KBM-7 (cell line): ENCODE measurements at places on chromosomes 7 and 10.
A peak's percentile ranks its signal among the peaks of the same experiment; 100 is the strongest.

- DNase-seq = no peak
Observed at GRCh38 chr7:70316745-70317144, 718.5 kb downstream of the AUTS2 start.

DNA sequence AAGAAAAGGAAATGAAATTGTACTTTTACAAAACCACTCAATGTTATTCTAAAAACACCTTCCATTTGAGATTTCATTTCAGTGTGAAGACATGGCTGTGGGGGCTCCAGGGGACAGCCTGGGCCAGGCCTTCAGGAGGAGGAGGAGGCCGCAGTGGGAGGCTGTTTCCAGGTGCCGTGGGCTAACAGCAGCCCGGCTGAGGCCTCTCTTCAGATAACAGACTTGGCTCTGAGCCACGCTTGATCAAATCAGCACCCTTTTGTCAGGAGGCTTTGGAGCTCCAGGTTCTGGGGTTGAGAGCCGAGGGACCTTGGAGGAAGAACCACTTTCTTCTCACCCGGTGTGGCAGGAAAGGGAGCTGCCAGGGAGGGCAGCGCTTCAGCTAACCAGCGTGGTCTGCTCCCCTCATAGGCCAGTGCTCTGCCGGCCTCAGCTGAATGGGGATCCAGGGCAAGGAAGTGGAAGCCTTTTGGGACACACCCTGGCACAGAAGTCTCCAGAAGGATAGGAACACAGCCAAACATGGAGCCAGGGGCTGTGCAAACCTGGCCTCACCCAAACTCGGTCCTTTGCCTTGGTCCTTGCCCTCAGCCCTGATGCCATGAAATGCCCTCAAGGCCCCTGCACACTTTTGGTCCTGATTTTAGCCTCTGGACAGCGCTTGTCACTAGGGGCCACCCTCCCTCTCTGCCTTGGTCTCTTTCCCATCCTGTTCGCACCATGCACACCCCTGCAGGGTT, 23.5 kb upstream of the CHST15 start:
- no peak for DNase-seq

- no peak for DNase-seq
Observed at GRCh38 chr10:116044801-116045248, 228.2 kb downstream of the GFRA1 start.

DNA sequence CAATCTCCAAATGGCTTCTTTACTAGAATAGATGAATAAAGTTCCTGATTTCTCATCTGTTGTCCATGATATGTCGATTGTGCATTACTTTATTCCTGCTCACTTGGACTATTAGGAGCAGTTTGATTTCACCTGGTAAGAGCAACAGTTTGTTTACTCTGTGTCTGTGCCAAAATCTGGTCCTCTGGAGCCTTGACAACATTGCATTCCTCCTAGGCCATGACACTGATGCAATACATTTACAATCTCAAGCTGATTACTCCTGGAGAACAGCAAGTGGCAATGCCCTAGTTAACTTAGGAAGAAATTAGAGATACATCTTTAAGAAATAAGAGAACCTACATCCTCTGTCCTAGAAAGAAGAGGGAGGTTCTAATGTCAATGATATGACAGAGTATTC, 71.8 kb downstream of the SGCE start:
- no peak for DNase-seq

DNA sequence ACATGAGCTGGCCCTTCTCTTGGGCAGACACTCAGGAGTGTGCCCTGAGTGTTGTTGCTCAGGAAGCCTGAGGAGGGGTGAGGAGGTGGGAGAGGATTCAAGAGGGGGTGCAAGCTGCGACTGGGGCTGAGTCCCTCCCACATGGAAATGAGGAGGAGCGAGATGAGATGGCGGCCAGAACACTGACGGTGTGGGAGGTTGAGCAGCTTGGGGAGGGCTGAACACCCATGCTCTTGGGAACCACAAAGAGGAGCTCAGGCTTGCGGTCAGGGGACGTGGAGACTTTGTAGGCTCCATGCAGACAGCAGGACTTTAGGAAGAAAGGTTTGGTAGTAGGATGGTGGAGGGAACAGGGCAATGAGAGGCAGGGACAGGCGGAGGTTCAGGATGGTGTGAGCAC, 163.2 kb upstream of the SHH start:
- DNase-seq = no peak

DNA sequence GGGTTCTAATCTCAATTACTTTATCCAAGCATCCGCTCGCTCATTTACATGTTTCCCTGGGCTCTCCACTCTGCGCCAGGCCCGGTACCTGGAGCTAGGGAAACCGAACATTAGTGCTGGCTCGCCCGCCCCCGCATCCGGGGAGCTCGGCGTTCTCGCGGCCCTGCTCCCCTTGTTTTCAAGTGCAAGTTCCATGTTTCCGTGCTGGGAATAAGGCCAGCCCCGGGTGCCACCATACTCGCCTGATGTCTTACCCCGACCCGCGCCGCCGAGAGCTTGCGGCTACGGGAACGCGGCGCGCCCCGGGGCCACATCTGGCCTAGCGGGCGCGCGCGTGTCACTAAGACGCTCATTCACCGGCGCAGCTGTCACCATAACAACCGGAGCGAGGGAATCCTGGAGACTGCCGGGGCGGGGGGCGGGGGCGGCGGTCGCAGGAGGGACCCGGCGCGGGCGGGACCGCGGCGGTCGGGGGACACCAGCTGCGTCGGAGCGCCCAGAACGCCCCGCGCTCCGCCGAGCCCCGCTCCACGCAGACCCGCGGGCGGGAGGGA, at the start of gene NEURL1:
Gene NEURL1 (plus strand): TSS at position 344 of the 554 bp plus-strand sequence. CDS start 683 bp downstream, outside the sequence.
- no peak for DNase-seq

DNA sequence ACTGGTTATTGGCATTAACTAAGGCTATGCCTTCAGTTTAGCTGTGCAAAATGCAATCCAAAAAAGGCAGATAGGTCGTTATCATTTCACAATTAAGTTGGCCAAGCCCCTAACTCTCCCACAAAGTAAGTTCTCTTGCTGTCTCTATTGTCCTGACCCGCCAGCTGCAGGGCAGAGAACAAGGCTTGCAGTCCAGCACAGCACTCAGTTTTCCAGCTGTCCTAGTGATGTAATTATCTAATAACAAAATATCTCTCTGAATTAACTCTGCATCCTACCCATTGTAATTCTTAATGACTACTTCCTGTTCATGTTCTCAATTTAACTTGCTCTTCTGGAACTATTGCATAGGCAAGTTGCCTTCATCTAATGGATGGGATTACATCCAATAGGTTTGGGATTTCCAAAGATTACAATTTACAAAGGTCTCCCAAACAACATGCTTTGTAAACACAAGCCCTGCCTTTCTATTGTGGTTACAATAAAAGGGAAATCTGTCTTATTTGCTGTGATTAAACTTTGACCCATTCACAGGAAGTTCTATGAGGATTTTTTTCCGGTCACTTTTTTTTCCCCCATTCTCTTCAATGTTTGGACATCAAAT, 55.2 kb downstream of the CDK6 start:
- DNase-seq = no peak

DNA sequence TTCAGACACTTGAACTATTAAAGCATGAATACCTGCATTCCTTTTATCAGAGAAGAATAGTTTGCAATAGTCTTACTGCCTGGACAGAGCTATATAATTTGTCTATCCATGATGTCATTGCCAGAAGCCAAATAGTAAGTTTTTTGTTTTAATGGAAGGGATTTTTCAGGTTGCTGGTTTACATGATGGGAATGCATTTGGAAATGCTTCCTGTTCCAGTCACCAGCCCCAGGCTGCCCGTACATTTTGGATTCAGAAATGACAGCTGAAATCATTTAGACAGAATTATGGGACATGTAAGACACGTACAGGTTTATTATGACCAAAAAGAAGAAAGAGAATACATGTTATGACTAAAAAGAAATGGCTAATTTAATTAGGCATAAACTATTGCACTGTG, 293.1 kb downstream of the CDK14 start:
- DNase-seq = no peak

GRCh38 chr10:42982891-42983506, 93.9 kb upstream of the RET start:
- DNase-seq = no peak

DNA sequence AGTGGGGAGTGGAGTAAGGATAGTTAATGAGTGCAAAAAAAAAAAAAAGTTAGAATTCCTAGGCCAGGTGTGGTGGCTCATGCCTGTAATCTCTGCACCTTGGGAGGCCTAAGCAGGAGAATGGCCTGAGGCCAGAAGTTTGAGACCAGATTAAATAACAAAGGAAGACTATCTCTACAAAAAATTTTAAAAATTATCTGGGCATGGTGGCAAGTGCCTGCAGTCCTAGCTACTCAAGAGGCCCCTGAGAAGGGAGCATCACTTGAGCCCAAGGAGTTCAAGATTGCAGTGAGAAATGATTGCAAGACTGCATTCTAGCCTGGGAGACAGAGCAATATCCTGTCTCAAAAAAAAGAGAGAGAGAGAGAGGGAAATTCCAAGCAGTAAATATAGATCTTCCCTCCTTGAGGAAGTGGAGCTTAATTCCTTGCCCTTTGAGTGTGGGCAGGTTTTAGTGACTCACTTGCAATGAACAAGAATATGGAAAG, 19.5 kb upstream of the CSTF2T start:
- DNase-seq = no peak

GRCh38 chr7:158934628-158935027, 78.3 kb downstream of the DYNC2I1 start:
- DNase-seq = no peak

DNA sequence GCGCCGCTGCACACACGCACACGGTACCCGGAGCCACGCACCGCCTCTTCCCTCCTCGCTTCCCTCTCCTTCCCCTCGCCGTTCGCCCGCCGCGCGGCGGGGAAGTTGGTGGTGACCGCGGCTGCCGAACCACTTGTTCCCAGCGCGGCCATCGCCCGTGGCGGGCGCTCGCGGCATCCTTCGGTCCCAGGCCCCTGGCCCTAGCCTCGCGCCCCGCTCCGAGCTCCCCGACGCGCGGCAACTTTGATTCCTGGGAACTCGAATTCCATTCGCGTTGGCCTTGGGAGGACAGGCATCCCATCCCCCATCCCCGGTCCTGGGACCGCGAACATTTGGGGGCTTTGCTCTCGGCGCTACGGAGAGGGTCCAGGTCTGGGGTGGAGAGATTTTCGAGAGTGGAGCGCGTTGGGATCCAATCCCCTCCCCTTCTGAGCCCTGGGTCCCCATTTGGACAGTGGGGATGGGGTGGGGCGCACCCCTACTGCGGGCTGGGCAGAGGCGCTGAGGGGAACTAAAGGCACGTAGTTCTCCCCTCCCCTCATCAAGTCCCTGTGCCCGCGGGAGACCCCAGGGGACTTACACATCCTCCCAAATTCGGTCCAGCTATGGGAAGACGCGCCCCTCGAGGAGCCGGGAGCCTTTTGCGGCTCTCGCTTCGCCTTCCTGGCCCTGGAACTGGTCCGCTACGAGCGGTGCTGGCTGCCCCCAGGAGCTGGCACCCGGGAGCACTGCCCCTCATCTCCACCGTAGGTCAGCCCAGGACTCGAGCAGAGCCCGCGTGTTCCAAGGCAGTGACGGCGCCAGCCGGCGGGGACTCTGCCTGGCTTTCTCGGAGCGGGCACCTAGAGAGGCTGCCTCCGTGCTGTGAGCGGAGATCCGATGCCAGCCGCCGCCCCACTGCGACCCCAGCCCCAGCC, 834 bp downstream of the CDH23 start:
- DNase-seq = no peak

DNA sequence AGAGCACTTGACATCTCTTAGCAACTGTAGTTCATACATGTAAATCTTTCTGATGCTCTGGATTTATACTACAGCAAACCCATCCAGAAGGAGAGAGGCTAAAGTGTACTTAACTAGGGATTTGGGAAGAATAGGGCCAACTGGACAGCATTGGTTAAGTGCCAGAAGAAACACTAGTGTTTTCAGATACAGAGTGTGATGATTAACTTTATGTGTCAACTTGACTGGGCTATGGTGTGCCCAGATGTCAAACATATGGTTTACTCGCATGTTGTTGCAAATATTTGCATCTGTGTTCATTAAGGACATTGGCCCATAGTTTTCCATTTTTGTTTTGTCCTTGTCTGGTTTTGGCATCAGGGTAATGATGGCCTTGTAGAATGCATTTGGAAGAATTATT, 384.7 kb upstream of the KCND2 start:
- DNase-seq = no peak

- peak; percentile 62 for DNase-seq
Observed at GRCh38 chr10:75553550-75553949, 122.1 kb downstream of the LRMDA start.

DNA sequence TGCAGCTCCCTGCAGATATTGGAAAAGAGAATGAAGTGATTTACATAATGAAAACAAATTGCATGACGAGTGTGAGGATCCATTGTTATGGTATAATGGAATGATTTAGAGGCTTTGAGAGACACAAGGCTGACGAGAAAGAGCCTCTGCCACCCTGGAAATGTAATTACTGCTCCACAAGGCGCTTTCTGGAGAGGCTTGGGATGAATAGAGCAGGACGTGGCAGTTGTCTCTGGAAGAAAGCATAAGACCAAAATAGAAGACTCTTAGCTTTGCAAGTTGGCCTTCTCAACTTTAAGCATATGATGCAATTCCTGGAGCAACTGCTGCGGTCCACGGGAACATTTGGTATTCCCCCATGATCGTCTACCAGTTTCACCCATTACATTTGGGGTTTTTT, 181.9 kb upstream of the TCF7L2 start:
- no peak for DNase-seq
